ACHN (cell line): ENCODE measurements at places on chromosomes 7 and 10.
A peak's percentile ranks its signal among the peaks of the same experiment; 100 is the strongest.

DNA sequence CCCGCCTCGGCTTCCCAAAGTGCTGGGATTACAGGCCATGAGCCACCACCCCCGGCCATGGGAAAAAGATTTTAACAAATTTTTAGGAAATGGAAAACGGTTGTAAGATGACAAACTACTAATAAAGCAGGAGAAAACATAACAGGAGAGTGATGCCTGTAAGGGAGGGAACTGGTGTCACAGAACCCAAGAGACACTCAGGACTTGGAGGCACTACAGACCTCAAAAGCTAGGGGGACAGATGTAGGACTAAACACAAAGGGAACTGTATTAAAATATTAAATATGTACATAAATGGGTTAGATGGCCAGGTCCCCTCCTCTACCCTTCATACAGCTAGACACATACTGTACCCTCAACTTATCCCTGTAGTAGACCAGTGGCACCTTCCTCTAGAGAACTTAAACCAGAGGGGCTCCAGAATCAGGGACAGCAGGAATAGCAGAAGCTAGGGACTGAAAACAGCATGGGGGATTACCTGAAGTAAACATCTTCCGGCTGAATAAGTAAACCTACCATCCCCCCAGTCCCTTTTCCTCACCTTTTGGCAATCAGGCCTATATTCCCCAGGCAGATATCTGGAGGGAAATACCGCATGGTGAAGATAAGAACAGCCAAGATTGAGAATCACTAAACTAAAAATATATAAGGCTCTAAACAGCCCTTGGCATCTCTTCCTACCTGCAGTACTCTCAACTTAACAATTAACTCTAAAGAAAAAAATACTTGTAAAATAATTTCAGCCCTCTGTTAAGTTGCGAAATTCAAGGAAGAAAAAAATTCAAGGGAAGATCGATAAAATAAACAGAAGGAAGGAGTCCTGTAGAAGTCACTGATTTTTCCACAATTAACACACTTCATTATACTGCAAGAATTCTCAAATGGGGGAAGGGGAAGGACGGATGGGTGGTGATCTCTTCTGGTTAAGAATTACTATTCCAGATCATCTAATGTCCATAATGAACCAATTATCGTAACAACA lies 15.5 kb downstream of the TM9SF3 start:
- no peak for DNase-seq

- DNase-seq, result peak; percentile 100
These were observed 11.8 kb downstream of the SFXN3 start for GRCh38 chr10:101042667-101043362.

- DNase-seq, result no peak
These were observed 475.1 kb downstream of the PARD3 start for GRCh38 chr10:34339816-34340553.

GRCh38 chr10:121556918-121557573 lies 41.2 kb downstream of the FGFR2 start:
- DNase-seq, result no peak
